Progenitor cell of endocrine pancreas (in vitro differentiated cells): ENCODE measurements at places on chromosomes 2 and 18.

- DNase-seq: peak; percentile 24
Observed at GRCh38 chr18:48408727-48409590, at the start of gene ZBTB7C. ZBTB7C (minus strand) TSS chr18:48409383.

GRCh38 chr2:2101924-2102323, 229.2 kb downstream of the MYT1L start:
- no peak for DNase-seq

- DNase-seq: no peak
Observed at GRCh38 chr2:174445248-174445647, 41.6 kb downstream of the GPR155 start.

DNA sequence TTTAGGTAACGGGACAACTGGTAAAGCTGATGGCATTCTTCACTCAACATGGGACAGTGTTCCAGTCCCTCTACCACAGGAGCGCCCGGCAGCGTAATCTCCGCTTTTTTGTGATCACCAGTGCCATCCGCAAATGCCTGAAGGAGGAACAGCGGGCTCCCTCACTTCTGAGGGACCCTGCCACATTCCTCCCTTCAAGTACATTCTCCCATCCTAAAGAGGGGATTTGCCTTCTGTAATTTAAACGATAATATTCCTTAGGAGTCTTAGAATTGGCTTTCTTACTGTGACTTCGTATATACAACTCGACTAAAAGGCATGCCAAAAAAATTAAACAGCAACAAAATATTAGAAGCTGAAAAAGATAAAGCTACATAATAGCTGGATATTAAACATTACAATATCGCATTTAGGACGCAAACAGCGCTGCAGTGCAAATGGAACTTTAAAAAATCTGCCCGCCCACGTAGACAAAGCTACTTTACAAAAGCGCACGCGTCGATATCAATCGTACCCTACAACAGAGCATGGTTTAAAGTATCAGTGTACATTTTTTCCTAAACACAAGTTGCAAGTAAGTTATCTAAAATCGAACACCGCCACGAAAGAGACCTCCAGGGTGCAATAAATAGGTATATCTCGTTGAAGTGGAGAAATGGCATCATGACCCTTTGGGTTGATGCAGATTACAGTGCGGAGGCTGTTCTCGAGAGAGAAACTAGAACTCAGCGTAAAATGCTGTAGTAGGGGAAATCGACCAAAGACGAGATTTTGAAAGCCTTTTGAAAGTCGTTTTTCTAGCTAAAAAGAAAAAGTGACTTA, 2.3 kb upstream of the VSNL1 start:
- no peak for DNase-seq

DNA sequence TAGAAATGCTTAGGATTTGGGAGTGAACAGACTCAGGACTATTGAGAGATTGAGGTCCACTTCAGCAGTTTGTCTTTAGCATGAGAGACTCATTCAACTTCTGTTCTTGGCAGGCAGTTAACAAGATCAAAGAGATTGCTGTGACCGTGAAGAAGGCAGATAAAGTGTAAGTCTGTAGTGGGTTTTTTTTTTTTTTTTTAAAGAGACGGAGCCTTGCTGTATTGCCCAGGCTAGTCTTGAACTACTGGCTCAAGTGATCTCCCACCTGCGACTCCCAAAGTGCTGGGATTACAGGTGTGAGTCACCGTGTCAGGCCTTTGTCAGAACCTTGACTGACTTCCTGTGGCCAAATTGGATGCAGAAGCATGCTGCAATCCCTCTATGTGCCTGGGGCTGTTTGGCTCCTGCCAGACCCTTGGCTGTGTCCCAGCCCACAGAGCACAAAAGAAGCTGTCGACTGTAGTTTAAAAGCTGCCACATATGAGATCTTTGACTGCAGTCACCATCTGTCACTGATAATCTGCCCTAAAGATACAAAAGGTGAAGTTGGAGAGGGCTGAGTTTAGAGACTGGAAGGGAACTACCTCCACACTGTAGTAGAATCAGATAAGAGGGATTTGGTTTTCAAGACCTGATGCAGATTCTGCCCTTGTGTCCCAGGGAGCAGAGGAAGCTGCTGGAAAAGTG, 9.9 kb downstream of the CCT7 start:
- DNase-seq: no peak

DNA sequence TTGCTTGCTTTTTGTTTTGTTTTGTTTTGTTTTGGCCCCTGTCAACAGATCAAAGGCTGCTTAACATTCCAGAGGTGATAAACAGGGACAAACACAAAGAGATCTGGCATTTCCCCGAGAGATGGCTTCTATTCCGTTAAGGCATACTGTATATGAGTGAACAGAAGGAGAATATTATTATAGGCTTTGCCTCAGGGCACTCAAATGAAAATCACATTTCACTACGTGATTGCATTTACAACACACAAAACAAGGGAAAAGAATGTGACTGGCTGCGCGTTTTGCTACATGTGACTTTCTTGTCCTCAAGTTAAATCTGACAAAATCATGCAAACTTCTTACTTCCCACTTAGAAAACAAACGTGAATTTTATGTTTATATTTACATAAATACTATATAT, 1037.9 kb upstream of the DDX18 start:
- no peak for DNase-seq

- no peak for DNase-seq
Observed at GRCh38 chr18:67509741-67510391, 6.7 kb downstream of the DSEL start.
